Muscle of leg (tissue), 16 donors: ENCODE measurements at places on chromosomes 12 and 14.
A peak's percentile ranks its signal among the peaks of the same experiment; 100 is the strongest.

GRCh38 chr12:121036810-121037326 lies 2.2 kb downstream of the OASL start:
- DNase-seq, result no peak

DNA sequence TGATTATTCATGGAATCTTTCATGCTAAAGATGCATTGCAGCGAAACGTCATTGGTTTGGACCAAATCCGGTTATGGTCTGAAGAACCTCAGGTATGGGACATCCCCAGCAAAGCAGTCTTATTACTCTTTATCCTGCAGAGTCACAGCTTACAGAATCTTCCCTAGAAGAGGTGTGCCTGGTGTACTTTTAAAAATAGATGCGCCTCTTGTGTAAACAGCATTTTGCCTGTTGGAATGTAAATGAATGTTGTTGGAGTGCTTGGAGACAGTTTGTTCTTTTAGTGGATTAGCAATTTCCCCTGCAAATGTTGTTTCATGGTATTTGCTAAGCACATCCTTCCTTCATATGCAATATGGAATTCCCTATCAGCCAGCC lies 242.5 kb downstream of the ZFP36L1 start:
- DNase-seq, result peak; percentile 79

DNA sequence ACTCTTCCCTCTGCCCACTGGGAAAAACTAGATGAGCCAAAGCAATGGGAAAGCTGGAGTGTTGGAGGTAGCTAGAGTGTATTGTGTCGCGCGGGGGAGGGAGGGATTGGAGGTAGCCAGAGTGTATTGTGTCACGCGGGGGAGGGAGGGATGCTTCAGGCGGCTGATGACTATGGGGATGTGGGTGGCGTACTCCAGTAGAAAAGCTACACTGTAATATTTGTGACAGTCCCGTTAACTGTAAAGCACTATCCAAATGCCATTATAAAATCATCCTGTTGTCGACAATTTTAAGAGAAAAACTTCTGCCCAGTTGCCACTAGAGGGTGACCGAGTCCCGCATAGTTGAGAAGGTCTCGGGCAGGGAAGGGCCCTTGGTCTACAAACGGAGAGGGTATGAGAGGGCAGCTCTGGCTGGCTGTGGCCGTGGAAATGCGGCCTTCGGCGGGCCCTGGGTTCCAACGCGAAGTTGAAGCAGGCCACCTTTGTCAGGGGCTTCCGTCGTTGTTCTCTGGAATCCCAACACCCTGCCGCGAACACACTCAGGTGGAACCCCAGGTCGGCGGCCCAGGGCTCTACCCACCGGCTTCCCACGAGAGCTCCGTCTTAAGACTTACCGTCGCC lies 15.1 kb upstream of the PLEK2 start:
- peak; percentile 78 for DNase-seq

- no peak for DNase-seq
These were observed 17.6 kb upstream of the RASSF8 start for GRCh38 chr12:25940886-25941285.

GRCh38 chr12:121494093-121494787 lies 86.6 kb downstream of the KDM2B start:
- DNase-seq, result peak; percentile 22

GRCh38 chr14:100303179-100303578 lies 3.1 kb downstream of the SLC25A29 start:
- no peak for DNase-seq

- no peak for DNase-seq
These were observed 135.7 kb downstream of the DICER1 start for GRCh38 chr14:95021588-95021987.

DNA sequence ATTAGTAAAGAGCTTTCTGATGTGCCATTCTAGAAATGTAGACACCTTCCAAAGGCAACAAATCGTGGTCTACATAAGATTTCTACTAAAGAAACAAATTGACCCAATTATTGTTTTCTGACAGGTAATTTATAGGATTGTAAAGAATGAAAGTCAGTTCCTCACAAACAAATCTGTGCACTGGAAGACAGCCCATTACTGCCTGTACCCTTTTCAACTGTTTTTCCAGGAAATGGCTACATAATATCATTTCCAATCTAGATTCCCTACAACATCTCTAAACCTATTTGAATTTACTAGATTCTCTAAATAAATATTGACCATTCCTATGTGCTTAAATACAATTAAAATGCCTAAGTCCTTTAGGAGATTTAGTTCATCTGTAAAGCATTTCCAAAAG lies 939.1 kb downstream of the FSCB start:
- DNase-seq, result no peak

GRCh38 chr12:128076188-128076587 lies 190.8 kb upstream of the TMEM132C start:
- DNase-seq, result no peak
